ENCODE measurements at places on chromosomes 6 and 20. TPM values are rescaled to one million over a fixed set of nuclear protein-coding genes. Genes with fewer than 3 reads are reported as not detected.

Gene MAP7
- total RNA-seq = 25.7 TPM

- no peak for DNase-seq
Measured at GRCh38 chr20:1478566-1478965, 11.9 kb upstream of the NSFL1C start.

GRCh38 chr6:11810854-11811643 is 32.4 kb upstream of the ADTRP start:
- DNase-seq = no peak

Gene RPP40
- total RNA-seq = 13.4 TPM

Gene OPN5
- total RNA-seq = not detected
